Stimulated activated memory B cell treated with anti-CD40 and anti-IgM and Interleukin-4, amounts not matched to agents 10 μg/mL and 1 μg/mL and 100 μg/mL, for 72 hours (primary cell): ENCODE measurements at places on chromosomes 7 and 10.

DNA sequence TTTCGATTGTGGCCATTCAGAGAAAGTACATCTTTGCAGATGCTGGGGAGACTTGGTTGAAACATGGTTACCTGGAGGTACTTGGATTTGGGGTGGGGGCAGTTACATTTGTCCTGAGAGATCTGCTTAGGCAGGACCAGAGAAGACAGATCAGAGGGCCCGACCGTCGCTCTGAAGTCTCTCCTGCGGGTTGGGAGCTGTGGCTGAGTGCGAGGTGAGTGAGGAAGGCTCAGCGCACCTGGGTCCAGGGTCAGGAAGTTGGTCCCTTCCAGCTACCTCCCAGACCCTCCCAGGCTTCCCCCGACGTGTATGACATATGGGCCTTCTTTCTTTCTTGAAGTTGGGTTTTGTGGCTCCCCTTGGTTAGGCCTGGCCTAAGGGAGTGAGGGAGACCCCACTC lies 56.3 kb downstream of the LHPP start:
- ATAC-seq = no peak

DNA sequence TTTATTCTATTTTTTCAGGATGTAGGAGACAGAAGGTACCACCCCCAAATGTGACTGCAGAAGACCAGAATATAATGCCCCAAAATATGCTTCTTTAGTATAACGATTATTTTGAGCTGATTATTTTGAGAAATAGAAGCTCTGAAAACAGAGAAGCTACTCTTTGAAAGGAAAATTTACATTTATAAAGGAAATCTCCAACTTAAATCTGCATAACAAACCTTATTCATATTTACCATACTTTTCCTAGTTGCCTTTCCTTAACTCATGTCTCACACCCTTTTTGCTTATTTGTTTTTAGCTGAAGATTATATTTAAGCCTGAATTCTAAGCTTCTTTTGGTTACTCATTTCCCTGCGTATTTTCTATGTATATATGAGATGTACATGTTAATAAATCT lies 127.1 kb upstream of the THSD7A start:
- no peak for ATAC-seq

DNA sequence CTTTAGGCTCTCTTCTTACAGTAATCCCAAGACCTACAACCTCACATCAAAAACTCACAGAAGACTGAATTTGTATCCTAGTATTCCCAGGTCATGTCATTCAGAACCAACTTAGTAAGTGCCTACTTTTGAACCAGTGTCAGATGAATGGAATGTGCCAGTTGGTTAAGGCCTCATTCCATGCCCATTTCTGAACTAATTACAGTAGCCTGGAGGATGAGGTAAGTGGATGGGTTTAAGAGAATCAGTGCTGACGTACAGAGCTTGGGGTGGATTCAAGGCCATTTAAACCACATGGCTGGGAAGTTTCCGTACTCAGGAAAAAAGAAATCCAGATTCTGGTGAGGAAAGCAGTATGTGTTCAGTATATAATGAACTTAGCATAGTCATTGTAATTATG lies 21.9 kb upstream of the FOXP2 start:
- ATAC-seq = no peak

DNA sequence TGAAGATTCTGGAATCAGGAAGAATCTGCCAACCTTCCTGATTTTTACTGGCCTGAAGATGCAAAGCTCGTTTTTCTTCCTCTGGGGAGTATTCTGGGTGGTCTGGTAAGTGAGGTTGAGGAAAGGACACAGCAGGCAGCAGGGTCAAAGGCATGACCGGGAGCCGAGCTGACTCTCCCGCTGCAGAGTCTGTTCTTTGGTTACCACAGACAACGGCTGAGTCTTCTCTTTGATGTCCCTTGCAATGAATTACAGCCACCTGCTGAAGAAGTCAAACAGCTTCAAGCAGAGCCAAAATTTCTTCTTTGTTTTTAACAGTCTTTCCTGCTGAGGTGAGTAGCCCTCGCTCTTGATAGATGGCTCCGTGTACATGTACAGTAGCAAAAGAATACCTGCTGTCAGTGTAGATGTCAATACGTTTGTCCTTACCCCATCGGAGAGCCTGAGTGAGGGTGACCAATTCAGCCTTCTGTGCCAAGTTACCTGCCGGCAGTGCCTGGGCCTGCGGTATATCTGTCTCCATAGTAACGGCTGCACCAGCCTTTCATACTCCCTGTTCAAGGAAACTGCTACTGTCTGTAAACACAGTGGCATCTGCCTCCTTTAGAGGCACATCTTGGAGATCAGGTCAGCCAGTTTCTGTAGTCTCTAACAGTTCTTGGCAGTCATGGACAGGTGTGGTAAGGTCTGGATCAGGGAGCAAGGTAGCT lies 76.4 kb downstream of the PRR15 start:
- ATAC-seq = no peak

DNA sequence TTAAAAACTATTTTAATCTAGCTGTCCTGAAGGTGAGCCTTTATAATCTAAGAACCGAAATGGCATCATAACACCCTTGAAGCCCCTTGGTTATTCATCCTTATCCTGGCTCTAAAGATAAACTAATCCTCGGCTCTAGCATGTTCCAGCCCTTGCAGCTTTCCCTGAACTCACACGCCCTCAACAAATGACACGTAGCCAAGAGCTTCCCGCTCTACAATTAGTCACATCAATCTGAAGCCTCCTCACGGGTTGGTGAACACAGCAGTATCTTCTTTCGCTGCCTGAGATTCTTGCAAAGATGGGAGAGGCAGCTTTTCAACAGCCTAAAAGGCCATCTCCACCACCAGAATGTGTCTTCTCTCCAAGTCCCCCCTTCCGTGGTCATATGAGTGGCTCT lies 4.1 kb downstream of the FRMD4A start:
- ATAC-seq = no peak

GRCh38 chr10:119233123-119233820 lies 25.9 kb downstream of the GRK5 start:
- no peak for ATAC-seq
